ENCODE measurements at places on chromosomes 2 and 18.

DNA sequence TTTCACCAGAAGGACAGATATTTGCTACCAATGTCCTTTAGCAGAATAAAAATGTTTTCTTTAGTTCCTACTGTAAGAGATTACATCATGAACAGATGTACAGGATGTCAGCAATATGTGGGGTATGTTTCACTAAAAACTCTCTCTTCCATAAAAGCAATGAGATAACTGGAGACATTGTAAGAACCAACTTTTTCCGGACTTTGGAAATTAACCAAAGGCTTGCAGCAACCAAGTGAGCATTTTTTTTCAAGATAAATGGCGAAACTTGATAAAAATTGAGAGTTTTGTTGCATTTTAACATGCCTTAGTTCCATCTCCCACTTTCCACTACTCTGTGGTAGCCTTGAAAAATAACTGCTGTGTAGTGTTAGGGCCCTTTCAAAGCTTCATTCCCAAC lies 429.8 kb upstream of the CDH2 start:
- DNase-seq, result no peak

DNA sequence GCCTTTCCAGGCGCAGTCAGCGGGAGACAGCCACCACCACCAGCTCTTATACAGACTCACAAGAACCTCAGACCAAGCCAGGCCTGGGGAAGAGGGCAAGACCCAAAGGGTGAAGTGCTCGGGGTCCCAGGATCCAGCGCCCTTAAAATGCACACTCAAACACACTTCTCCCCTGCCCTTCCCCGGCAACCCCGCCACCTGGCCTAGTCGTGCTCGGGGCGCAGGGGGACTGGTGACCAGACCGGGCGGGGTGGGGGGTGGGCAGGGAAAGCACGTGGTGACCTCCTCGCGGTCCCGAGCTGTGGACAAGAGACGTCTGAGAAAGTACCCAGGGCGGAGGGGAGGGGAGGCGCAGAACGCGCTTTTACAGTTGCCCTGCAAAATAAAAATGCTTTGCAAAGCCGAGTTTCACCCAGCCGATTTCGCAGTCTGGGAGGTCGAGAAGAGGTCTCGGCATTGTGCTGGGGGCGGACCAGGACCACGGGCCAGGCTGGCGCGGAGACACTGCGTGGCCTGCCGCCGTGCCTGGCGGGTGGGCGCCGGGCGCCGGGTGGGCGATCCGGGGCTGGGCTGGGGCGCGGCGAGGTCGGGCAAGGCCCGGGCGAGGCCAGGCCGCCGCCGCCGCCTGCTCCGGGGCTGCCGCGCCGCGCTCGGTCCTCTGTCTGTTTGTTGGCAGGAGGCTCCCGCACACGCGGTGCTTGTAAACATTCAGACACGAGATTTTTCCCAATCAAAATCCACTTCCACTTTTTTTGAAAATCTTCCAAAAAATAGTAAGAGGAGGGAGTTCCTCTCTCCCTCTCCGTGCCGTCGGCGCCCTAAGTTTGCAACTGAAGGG lies 2.0 kb downstream of the BCL11A start:
- DNase-seq, result no peak

DNA sequence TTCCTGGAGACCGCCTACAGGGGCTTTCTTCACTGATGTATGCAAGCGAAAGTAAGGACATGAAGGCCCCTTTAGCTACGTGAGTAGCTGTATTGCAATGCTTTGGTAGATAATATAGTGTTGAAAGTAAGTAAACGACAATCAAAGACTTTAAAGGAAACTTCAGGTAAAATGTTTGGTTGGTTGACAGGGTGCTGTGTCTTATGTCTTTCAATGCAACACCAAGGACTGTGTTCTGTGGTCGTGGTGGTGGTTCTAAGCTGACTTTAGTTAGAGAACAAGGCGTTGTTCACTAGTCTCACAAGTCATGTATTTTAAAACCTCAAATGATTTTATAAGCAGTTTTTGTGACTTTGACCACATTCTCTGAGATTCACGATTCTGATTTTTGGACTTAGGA lies 58.0 kb upstream of the CABYR start:
- DNase-seq, result no peak

DNA sequence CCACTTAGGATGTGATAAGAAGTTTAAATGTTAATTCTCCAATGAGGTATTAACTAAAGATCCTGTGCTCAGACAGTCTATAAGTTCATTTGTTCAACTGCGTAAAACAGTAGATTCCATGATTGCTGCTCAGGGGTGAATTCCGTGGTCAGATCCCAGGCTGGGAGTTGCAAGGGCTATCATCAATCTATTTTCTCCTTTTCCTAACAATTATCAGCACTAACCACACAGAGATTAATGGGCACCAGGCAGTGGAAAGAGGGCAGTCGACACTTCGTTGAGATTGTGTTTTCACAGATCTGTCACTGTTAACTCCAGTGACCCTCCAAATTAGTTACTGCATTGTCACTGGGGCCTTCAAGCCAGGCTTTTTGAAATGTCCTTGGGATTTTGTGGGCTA lies 154.1 kb upstream of the SPRED2 start:
- DNase-seq, result no peak

DNA sequence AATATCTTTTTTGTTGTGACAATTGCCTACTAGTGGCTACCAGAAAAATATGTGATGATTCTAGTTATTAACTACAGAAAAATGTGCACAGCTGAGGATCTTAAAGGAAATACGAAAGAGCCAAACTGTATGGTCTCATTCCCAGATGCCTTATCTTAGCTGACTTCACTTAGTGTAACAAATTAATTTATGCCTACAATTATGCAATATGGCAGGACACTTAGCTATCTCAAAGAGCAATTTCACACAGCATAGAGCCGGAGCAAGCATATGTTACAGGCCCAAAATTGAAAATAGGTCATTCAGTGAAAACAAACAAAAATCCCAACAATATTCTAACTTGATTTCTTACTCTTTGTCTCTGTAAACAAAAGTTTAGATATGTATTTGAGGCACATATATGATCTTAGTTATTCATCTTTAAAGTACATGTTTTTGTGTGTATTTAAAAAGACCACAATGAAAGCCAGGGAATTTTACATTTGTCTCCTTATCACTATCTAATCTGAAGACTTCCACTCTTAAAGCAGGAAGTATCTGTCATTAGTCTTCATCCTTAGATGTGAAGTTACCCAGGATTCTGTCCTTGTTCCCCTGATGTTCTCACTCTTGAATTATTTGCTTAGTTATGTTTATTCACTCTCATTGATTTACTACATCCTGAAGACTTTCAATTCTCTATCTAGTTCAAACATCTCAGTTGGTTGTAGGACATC lies 1579.0 kb upstream of the NXPH2 start:
- DNase-seq, result no peak

- DNase-seq, result no peak
These were observed 137.9 kb downstream of the NFATC1 start for GRCh38 chr18:79533591-79533990.

DNA sequence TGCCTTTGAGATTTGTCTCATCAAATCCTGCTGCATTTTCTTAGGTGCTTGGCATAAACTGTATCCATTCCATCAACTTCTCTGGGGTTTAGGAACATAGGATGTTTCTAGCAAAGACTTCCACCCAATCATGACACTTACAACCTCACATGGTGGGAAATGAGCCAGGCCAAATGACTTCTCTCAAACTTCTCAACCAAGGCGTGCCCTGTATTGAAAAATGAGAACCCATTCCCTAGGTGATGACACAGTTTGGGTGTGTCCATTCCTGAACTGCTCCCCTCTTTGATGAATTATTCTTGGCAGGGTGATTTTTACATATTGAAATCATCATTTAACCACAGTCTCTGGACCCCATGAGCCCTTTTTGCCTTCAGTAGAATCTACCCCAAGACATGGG lies 161.1 kb downstream of the EN1 start:
- no peak for DNase-seq

DNA sequence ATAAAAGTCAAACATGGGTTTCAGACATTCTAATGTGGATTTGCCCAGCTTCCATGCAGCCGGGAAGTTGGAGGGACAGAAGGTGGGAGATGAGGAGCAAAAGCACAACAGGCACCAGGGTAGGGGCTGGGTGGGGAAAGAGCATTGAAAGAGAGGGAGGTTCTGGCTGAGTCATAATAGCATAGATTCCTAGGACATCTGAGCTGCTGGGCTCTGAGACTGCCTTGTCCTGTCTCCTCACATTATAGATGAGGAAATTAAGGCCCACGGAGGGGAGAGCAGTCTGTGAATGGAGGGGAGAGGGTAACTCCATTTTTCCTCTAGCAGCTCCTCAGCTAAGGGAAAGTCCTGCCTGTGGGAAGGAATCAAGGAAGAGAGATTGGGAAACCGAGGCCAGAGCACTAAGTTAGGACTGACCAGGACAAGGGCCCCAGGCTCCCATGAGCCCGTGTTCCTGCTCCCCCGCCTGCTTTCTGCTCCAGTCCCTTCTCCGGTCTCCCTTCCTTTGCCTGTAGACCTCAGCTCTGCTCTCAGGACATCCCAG lies 26.2 kb downstream of the SH2D6 start:
- no peak for DNase-seq

DNA sequence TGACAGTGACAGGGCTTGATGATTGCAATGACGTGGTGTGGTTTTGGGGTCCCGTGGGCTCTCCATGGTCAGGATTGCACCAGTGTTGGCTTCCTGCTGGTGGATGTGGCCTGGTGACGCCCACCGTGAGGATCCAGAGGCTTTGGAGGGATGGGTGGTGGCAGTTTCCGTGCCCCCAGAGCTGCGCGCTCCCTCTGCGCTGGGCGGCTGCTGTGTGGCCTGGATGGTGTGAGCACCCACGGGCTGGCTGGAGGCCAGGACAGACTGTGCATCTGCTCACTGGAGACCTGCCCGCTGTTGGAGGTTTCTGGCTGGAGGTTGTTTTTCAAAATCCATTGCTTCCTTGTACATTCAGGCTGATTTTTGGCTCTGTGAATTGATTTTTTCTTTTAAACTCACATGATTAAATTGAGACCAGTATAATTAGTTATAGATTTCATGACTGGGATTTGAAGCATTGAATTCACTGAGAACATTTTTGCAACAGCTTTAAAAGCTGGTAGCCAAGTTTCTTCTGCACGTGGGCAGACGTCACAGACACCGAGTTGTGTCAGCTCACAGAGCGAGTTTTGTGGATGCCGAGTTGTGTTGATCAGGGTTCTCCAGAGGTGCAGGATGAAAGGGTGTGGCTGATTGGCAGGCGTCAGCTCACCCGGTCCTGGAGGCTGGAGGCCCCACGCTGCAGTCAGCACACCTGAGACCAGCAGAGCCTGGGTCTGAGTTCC lies 72.7 kb downstream of the KCNG2 start:
- no peak for DNase-seq

DNA sequence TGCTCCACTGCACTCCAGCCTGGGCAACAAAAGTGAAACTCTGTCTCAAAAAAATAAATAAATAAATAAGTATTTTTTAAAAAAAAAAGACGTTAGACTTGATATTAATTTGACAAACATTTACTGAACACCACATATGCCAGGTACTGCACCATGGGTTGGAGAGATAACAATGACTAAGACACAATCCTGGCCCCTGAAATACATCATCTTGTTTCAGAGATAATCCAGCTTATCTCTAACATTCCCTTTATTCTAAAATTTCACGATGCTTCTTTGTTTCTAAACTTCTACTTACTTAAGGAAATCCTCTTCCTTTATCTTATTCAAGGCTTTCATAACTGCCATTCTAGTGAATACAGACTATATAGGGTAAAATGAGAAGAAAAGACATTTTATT lies 55.0 kb upstream of the PEX13 start:
- DNase-seq, result no peak

DNA sequence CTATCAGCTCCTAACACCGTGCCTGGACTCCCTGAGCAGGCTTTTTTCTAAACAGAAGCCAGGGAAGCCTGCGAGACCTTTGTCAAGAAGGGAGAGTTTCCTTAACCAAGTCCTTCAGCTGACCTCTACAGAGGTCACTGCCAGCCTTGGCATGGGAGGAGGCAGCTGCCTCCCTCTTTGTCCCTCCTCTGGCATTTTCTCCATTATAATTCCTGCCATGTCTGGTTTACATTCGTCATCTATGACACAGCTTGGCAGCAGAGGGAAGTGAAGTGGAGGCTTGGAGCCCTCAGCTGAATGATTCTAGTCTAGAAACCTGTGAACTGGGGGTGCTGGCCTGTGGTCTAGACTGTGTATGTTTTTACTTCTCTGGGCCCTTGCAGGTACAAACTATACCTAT lies 22.5 kb downstream of the LIPG start:
- DNase-seq, result no peak

GRCh38 chr2:96260387-96261260 lies 5.2 kb downstream of the TMEM127 start:
- DNase-seq, result no peak

- no peak for DNase-seq
These were observed 62.2 kb downstream of the KCNE4 start for GRCh38 chr2:223114170-223114569.

- DNase-seq, result no peak
These were observed 240.9 kb upstream of the APCDD1 start for GRCh38 chr18:10213526-10213925.

GRCh38 chr2:239758279-239758877 lies 266.8 kb downstream of the NDUFA10 start:
- DNase-seq, result no peak

GRCh38 chr2:224561234-224562005 lies 23.7 kb downstream of the CUL3 start:
- no peak for DNase-seq

- DNase-seq, result no peak
These were observed 41.8 kb upstream of the NAB1 start for GRCh38 chr2:190607014-190607597.

GRCh38 chr18:26003817-26004216 lies 86.6 kb downstream of the SS18 start:
- no peak for DNase-seq

DNA sequence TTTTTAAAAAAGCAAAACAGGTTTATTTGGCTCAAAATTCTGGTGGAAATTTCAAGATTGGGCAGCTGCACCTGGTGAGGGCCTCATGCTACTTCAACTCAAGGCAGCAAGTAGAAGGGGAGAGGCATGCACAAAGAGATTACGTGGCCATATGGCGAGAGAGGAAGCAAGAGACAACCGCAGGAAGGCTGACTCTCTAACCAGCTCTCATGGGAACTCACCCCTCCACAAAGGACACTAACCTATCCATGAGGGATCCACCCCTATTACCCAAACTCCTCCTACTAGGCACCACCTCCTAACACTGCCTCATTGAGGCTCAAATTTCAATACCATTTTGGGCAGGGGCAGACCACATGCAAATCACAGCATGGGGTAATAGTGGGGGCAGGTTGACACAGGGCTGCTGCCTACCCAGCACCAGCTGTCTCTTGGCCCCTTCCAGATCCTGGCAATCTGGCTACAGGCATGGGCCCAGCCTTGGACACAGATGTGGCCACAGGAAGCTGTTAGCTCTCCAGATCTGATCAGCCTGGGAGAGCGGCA lies 2.0 kb upstream of the CAPN10 start:
- no peak for DNase-seq

- no peak for DNase-seq
These were observed 375.2 kb upstream of the MYT1L start for GRCh38 chr2:2706306-2706705.

GRCh38 chr2:153873052-153874048 lies 1.6 kb downstream of the GALNT13 start:
- DNase-seq, result no peak

DNA sequence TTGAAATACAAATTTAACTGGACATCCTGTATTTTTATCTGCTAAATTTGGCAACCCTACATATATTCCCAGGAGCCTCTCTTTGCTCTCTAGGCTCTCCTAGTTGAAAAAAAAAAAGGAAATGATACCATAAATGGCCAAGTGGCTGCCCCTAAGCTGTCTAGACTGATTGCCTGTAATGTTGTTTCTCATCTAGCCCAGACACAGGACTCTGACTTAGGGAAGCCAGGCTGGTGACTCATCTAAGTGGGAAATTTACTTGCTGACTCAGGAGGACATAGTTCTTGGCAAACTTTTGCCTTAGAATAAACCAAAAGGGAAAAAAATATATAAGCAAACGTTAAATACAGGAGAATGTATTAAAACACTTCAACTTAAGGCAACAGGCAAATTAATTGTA lies 14.6 kb upstream of the ITGAV start:
- no peak for DNase-seq
